Right ventricle myocardium inferior (tissue), 1 donor: ENCODE measurements at places on chromosomes 13 and 19. TPM values are rescaled to one million over a fixed set of nuclear protein-coding genes. Genes with fewer than 3 reads are reported as not detected.

DNA sequence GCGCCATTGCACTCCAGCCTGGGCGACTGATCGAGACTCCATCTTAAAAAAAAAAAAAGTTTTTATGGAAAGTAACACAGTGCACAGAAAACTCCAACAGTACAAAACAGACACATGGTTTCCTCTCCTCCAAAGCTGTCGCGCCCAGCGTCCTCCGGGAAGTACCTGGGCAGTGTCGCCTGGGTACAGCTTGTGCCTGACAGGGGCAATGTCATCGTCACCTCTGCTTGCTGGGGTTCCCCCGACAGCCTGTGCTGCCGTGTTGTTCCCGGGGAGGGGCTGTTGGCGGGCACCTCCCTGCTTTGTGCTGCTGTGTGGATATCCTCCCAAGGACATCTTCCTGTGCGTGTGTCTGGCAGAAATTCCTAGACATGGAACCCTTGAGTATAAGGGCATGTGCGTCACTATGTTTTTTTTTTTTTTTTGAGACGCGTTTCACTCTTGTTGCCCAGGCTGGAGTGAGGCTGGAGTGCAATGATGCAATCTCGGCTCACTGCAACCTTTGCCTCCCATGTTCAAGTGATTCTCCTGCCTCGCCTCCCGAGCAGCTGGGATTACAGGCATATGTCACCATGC is 2.4 kb upstream of the F2RL3 start:
- peak; percentile 80 for DNase-seq

GRCh38 chr13:94849254-94849653 is 136.9 kb upstream of the SOX21 start:
- DNase-seq, result no peak

DNA sequence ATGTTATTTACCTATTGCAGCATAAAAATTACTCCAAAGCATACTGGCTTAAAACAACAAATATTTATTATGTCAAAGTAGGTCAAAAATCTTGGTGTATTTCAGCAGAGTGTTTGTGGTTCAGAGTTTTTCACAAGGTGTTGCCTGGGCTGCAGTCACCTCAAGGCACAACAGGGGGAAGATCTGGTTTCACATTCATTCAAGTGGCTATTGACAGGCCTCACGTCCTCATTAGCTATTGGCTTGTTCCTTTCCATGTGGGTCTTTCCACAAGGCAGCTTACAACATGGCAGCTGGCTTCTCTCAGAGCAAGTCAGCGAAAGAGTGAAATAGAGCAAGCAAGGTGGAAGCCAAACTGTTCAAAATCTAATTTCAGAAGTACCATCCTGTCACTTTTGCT is 602.9 kb downstream of the OLFM4 start:
- DNase-seq, result no peak

The RB1 gene
- total RNA-seq, result 27.7 TPM

The MAMSTR gene
- 4.2 TPM for total RNA-seq
